ENCODE measurements at places on chromosomes 2 and 18.

DNA sequence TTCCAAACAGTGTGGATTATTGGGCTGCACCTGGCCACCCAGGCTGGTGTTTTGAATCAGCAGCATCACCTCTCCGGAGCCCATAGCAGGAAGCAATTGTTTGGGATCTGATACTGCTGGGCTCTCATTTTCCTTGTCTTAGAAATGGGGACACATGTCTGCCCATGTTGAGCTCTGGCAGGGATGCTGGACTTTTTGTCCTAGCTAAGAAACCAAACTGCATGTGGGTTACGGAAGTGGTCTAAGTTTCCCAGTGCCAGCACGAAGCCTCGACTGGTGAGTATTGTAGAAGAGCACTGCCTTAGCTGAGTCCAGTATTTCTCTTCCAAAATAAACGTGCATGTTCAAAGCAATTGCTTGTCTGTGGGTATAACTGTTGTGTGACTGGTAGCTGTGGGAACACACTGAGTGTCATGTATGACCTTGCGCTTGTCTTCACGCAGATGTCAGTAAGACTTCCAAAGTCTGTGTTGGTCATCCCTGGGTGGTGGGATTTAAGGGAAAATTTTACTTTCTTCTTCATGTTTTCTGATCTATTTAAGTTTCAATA, 43.6 kb downstream of the SH3RF3 start:
- DNase-seq, result no peak

DNA sequence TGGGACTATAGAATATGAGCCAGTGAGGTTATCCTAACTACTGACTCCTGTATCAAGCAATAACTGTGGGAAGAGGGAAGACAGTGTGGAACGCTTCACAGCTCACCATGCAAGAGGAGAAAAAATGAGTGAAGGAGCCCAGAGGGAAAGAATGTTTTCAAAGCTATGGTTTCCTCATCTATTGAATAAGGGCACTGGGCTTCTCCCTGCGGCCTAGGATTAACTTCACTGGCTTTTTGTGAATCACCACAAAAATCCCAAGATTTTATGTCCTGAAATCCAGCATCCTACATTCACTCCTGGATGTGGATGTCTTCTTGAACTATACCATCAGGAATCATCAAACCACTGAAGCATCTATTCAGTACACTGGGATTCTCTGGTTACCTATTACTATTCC, 44.5 kb upstream of the SP5 start:
- no peak for DNase-seq

DNA sequence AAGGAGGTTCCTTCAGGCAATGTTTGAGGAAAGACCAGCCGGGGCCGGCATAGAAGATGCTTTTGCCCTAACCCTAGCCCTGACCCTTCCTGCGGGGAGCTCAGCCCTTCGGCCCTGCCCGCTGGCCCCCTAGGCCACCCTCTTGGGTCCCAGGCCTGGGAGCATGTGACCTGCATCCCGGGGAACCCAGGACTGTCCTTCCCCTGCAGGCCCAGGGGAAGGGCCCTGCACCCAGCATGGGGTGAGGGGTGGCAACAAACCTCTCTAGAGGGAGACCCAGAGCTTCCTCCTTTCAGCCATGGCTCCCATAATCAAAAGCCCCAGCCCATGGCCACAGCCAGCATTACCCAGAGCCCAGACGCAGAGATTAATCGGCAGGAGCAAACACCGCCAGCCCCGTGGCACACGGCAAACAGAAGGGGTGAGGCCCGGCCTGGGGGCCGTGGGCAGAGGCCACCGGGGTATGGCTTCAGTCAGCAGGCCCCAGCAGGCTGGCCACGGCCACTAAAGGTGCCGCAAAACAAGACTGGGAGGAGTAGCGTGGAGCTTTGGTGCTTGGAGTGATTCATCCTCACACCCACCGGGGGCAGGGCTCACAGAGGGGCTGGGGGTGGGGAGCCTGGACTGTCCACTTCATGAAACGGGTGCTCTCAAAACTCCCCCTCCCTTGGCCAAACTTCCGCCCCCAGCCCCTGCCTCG, 61.6 kb upstream of the HPCAL1 start:
- no peak for DNase-seq

- DNase-seq, result no peak
Observed at GRCh38 chr2:233482616-233483015, 84.0 kb downstream of the USP40 start.

GRCh38 chr2:36567711-36568408, 30.1 kb downstream of the FEZ2 start:
- DNase-seq, result no peak

Measured in stimulated activated CD4-positive, alpha-beta T cell treated with anti-CD3 and anti-CD28 coated beads, TNF-alpha, amount 100 ng/mL, for 1 hour (primary cell).